Stimulated activated CD8-positive, alpha-beta memory T cell treated with anti-CD3 and anti-CD28 coated beads, Interleukin-12 subunit alpha, Interleukin-12 subunit beta, amount 100 ng/mL, for 1 hour (primary cell): ENCODE measurements at places on chromosomes 5 and 9.

DNA sequence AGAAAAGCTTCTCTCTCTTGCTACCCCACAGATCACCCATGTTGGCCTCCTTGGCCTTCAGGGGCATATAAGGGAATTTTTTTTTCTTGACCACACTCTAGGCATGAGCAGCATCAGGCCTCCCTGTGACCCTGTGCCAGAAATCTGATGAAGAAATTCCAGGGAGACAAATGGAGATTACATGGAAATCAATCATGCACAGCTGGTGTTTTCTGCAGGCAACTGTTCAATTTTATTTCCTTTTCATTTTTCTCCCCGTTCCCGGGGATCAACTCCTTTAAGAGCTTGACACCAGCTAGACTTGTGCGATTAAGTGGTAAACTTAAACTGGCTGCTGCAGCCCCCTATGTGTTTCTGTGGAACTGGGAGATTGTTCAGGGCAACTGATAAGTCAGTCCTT is 59.3 kb downstream of the GALNT10 start:
- no peak for DNase-seq

- DNase-seq: no peak
Observed at GRCh38 chr5:36885566-36886485, 9.3 kb downstream of the NIPBL start.

DNA sequence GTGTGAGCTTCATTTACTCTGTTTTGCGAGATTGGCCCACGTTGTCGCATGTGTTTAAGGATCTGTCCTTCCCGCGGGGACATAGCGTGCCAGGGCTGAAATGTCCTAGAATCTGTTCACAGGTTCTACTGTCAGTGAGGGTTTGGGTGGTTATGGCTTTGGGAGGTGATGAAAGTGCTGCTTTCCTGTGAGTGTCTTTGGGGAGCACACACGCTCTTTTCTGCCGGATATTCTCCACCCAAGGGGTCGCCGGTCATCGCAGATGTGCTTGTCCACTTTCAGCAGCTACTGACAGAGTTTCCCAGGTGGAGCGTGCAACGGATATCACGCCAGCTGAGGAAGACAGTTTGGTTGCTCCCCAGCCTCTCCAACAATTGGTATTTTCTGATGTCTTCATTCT is 32.1 kb downstream of the PROP1 start:
- no peak for DNase-seq

DNA sequence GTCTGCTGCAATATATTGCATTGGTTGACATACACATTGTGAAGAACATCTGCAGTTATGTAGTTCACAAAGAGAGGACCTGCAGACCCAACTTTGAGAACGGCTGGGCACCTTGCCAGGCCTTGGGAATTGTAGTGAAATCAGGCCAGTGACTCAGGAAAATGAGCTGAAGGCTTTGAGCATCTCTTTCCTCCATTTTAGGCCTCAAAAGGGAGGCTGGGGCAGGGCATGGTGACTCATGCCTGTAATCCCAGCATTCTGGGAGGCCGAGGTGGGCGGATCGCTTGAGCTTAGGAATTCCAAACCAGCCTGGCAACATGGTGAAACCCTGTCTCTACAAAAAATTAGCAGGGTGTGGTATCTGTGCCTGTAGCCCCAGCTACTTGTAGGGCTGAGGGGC is 1.4 kb upstream of the IPPK start:
- no peak for DNase-seq

DNA sequence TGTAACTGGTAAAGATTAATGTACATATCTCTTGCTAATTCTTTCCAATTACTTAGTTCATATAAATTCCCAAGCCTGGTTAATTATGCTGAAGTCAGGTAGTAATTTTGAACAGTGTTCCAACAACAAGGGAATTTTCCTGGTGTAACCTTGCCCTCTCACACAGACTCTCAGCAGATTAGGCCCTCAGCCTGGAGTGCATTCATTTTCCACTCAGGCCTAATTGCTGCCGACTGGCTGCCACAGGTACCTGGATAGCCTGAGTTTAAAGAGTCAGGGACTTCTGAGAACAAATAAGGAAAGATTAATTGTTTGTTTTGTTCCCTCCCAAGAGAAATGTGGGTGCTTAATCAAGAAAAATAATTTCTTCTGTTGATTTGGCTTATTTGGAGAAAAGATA is 71.4 kb downstream of the PPIC start:
- DNase-seq: no peak
